Dorsolateral prefrontal cortex (tissue), 122 donors: ENCODE measurements at places on chromosomes 3 and 15.

GRCh38 chr15:101004986-101005747, 86.0 kb downstream of the LRRK1 start:
- DNase-seq, result no peak

- DNase-seq, result no peak
Observed at GRCh38 chr3:123341871-123342630, 106.8 kb downstream of the ADCY5 start.

DNA sequence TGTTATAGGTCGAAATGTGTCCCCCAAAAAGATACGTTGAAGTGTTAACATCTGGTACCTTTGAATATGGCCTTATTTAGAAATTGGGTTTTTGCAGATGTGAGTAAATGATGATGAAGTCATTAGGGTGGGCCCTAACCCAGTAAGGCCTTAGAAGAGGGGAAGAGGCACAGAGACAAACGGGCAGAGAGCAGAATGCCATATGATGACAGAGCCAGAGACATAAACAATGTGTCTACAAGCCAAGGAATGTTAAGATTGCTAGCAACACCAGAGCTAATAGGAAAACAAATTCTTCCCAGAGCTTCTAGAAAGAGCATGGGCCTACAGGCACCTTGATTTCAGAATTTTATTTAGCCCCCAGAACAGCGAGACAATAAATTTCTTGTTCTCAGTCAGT, 693.1 kb upstream of the NECTIN3 start:
- no peak for DNase-seq

- no peak for DNase-seq
Observed at GRCh38 chr3:117079997-117080396, 370.4 kb downstream of the TUSC7 start.
